ENCODE measurements at places on chromosomes 3 and 15.

- ATAC-seq: no peak
Observed at GRCh38 chr3:168087539-168087938, 8.2 kb downstream of the GOLIM4 start.

DNA sequence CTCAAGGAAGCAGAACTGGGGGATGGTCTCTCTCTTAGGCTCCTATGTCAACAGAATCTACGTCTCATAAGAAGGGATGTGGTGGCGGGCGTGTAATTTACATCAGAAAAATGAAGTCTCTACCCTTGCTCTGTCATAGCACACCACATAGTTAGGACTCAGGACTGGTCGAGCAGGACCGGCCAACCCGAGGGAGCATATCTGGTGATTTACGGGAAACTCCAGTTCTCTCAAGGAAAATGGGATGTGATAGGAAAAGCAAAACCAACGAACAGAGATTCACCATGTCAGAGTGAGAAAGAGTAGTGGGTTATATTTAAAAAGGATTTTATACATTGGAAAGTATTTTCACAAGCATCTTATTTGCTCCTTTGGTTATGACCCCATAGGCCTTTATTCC is 54.7 kb downstream of the IGF2BP2 start:
- no peak for ATAC-seq

DNA sequence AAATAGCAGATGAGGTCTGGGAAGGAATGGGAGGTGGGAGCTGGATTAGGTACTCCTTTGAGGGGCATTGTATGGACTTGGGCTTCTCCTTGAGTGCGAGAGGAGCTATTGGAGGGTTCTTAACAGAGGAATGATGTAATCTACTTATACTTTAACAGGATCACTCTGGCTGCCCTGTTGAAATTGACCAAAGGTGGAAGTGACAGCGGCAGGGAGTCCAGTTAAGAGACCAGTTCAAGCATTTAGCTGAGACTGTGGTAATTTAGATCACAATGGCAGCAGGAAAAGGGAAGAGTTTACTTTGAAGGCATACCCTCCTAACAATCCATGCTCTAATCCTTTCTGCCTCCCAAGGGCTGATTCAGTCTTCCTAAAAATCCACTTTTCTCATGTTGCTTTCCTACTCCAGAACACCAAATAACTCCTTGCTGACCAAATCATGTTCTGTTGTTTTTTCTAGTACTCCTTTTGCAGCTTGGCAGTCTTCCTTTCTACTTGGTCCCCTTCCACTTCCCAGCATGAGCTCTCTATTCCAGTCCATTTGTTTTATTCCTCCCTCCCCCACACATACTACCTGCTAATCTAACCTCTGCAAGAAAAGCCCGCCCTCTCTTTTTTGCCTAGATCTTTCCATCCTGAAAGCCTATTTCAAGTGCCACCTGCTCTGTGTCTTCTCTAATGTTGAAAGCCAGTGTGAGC is 139.4 kb downstream of the NECTIN3 start:
- no peak for ATAC-seq

DNA sequence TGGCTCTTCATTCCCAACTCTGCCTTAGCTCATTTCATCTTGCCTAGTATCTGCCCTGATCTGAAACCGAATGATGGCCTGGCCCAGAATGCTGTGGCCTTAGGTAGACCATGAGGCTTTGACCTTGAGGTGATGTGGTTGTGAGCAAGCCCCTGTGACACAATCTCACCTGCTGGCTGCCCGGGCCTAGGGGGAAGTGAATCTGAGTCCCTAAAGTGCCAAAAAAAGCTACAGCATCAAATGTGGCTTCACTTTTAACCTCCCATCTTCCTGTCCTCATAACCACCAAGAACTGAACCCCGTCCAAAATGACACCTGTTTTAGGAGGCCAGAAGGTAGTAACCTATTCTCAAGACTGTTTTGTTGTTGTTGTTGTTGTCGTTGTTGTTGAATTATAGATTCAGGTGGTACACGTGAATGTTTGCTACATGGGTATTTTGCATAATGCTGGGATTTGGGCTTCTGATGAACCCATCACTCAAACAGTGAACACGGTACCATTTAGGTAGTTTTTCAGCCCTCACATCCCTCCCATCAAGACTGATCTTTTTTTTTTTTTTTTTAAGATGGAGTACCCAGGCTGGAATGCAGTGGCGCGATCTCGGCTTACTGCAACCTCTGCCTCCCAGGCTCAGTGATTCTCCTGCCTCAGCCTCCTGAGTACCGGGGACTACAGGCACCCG is 54.6 kb downstream of the MCCC1 start:
- no peak for ATAC-seq

DNA sequence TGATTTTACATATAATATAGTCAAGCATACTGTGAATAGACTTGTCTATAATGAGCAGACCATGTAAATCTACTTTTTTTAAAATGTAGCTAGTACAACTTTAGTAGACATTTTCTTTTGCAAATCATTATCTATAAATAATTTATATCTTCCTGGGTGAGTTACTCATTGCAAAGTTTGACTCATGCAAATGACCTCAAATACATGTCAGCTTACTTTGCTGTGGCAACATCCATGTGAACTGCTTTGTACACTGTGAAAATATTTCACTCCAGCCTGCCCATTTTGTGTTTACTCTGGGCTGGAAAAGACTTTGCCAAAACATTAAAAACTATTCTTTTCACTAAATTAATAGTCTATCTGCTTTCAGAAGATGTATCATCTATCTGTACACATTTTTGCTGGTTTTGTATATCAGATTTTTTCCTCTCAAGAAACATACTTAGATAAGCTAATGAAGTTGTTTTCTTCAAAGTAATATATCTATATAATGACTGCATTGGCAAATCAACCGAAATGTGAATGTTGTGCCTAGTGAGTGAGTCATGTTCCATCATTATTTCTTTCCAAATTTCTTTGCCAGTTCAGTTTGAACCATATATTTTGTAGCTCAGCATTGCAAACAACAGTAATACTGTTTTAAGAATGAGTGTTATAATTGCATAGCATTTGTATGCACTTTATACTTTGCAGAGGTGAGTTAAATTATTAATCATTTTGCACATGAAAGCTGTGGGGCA is 26.5 kb downstream of the IGSF10 start:
- ATAC-seq: no peak

DNA sequence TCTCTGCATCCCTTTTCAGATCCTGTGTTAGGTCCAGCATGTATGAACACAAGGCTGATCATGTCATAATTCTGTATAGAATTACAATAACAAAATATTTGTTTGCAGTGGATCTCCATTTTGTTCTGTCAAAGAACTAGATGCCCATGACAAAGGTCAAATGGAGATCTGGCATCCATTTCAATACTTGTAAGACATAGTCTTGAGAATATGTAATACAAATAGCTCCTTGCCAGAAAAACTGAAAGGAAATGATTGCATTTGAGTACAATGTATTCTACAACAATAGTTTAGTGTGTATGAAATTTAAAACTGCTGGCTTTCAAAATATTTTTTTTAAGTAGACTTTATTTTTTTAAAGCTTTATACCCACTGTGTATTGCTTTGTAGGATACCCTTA is 101.1 kb downstream of the CMSS1 start:
- ATAC-seq: no peak

DNA sequence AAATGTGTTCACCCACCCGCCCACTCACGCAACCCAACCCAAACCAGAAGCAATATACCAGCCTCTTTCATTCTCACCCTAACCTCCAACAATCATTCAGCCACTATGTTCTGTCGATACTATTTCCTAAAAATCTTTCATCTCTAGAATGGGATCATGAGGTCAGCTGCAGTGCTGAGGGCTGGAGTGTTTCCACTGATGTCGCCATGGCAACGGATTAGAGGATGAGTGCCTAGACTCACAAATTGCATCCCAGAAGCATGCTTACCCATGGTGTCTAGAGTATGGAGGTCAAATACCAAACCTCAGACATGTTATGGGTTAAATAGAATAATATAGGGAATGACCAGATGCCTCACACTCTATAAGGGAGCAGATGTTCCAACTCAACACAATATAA is 138.5 kb downstream of the GABRB3 start:
- ATAC-seq: no peak

GRCh38 chr3:194561306-194561974 is 71.8 kb downstream of the TMEM44 start:
- ATAC-seq: no peak

- no peak for ATAC-seq
Observed at GRCh38 chr3:5275529-5275928, 88.0 kb downstream of the EDEM1 start.

- no peak for ATAC-seq
Observed at GRCh38 chr3:114034787-114035545, 21.4 kb downstream of the CCDC191 start.

DNA sequence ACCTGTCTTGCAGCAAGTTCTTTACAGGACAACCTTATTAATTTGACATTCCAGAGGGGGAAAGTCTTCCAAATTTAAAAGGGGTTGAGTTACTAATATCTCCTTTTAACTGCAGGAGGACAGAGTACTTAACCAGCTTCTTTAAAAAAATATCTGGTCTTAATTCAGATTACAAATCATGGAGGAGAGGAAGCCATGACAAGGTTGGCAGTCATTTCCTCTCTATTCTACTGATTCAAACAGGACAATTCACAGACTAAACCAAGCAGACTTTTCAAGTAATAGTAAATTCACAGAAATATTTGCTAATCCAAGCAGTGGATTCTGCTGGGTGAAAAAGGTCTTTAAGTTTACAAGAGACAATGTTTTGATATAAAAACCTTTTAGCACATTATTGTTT is 185.3 kb downstream of the CFAP20DC start:
- ATAC-seq: no peak

DNA sequence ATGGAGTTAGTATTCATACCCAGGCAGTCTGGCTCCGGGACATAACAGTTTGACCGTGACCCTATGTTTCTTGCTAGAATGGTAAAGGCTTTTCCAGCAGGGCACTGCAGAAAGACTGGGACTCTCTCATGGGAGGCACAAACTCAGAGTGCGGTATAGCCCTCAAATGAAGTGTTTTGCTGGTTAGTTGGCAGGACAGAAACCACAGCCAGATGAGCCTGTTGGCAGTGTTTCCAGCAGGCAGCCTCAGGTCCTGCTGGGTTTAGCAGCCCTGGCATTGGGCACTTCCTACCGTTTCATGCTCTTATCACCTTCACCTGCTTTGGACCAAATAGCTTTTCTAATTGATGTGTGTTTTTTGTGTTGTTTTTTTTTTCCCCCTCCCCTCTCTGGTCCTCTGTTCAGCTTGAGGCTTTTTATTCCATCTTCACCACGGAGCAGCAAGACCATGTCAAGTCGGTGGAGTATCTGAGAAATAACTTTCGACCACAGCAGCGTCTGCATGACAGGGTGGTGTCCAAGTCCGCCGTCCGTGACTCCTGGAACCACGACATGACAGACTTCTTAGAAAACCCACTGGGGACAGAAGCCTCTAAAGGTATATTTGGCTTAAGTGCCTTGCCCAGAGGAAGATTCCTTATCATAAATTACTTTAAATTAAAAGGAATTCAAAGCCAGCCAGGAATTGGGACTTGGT is 205.6 kb downstream of the FEZF2 start:
- ATAC-seq: no peak

DNA sequence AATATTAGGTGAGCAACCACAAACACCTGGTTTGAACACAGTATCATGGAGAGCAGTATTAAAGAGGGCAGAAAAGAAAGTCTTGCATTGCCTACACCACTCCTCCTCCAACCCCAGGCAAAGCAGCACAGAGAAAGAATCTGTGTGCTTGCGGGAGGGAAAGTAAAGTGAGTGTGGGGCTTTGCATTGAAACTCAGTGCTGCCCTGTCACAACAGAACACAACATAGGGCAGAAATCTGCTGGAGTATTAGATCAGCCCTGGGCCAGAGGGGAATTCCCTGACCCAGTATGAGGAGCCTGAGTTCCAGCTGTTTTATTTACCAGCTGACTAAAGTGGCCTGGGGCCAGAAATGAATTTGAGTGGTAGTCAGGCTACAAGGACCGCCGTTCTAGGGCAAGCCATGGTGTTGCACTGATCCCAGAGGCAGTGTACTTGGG is 75.5 kb downstream of the SPATA16 start:
- no peak for ATAC-seq

GRCh38 chr3:42180901-42181300 is 85.1 kb downstream of the CCK start:
- ATAC-seq: no peak

GRCh38 chr15:55742498-55742926 is 440 bp downstream of the PRTG start:
- ATAC-seq: peak; percentile 53

DNA sequence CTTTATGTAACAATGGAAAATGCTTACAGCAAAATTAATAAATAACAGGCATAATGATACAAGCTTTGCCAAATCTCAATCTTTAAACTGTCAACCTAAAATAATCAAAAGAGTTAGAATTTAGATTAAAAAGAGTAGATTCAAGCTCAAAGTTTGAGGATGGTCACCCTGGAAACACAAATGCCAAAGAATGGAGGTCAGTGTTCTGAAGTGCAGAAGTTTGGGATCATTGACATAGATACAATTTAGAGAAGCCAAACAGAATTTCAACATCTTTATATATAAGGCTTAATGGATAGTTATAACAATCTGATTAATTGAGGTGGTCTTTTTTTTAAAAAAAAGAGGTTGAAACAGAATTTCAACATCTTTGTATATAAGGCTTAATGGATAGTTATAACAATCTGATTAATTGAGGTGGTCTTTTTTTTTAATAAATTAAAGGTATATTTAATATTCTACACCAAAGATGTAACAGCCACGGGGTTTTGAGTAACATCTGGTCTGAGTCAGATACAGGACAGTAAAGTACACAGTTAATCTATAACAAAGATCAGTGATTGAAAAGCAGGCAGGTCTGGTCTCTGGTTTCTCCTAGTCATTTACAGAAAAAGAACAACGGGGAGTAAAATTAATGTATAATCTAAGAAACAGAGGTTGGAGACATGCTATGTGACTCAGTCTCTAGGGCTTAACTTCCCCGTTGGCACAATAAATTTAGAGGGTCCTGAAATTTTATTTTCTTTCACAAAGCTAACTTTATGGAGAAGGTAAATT is 490.7 kb downstream of the GBE1 start:
- no peak for ATAC-seq

DNA sequence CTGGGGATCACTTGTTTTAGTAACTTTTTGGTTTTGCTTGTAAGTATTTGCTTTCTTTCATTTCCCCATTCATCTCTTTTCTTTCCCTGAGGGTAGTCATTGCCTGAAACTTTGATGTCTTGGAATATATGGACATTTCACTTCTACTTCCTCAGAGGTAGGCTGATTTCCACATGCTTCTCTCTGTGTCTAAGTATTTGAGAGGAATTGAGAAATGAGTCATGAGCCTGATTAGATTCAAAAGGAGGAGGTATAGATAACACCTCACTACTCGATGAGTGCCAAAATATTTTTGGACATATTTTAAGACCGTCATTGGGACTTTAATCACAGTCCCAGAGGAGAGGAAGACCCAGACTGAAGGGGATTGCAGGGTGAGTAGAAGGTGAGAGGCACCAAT is 480.1 kb upstream of the SGO1 start:
- no peak for ATAC-seq

DNA sequence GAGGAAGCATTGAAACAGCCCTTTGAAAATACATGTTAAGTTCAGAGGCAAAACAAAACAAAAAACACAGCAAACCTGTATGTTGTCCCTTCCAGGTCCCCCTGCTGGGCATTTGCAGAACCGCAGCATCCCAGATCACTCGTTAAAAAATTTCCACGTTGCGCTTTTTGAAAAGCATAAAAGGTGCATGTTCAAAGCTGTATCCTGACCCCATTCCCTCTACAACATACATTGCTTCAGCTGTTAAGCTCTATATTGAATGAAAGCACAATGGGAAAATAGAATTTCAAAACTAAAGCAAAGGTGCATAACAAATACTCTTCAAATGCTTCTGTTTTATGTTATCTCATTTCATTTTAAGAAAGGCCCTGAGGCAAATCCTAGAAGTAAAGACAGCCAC is 328.3 kb downstream of the THSD4 start:
- ATAC-seq: no peak

Measured in gastroesophageal sphincter (tissue), 4 donors.